Heart right ventricle (tissue), 16 donors: ENCODE measurements at places on chromosomes 13 and 19. TPM values are rescaled to one million over a fixed set of nuclear protein-coding genes. Genes with fewer than 3 reads are reported as not detected.

USE1 gene
- 26.3 TPM for total RNA-seq

WDR87 gene
- not detected for total RNA-seq

NDFIP2 gene
- 38.4 TPM for total RNA-seq

KHSRP gene
- total RNA-seq, result 79.7 TPM

FFAR1 gene
- total RNA-seq, result not detected

ATP4B gene
- total RNA-seq, result not detected

C19orf73 gene
- 2.0 TPM for total RNA-seq

PRSS57 gene
- total RNA-seq, result not detected

ZNF554 gene
- 4.9 TPM for total RNA-seq

CAB39L gene
- 15.1 TPM for total RNA-seq

RCBTB2 gene
- total RNA-seq, result 13.4 TPM

SYNGR4 gene
- not detected for total RNA-seq

EFNA2 gene
- total RNA-seq, result not detected

CCNE1 gene
- 1.5 TPM for total RNA-seq

ANKLE1 gene
- total RNA-seq, result not detected

INSR gene
- total RNA-seq, result 97.3 TPM

HIPK4 gene
- not detected for total RNA-seq

CEACAM5 gene
- total RNA-seq, result not detected

IGLON5 gene
- not detected for total RNA-seq

KLK2 gene
- not detected for total RNA-seq

ALOX5AP gene
- total RNA-seq, result 2.6 TPM

TSSK6 gene
- total RNA-seq, result 0.54 TPM

SERTM1 gene
- total RNA-seq, result 0.28 TPM

PSG3 gene
- not detected for total RNA-seq

LYPD5 gene
- 1.8 TPM for total RNA-seq

JAK3 gene
- total RNA-seq, result 0.99 TPM

PVR gene
- 38.4 TPM for total RNA-seq

RGCC gene
- 48.5 TPM for total RNA-seq

ZNF43 gene
- total RNA-seq, result 7.1 TPM

CPB2 gene
- not detected for total RNA-seq

PDE4C gene
- 0.73 TPM for total RNA-seq

TTYH1 gene
- 1.6 TPM for total RNA-seq

KLF1 gene
- 0.13 TPM for total RNA-seq

ZNF491 gene
- 1.5 TPM for total RNA-seq

TNFSF13B gene
- 20.8 TPM for total RNA-seq

CNFN gene
- total RNA-seq, result not detected

CYP4F2 gene
- not detected for total RNA-seq

IGFL1 gene
- total RNA-seq, result not detected

ATXN8OS gene
- not detected for total RNA-seq

FCER2 gene
- 0.36 TPM for total RNA-seq

CEACAM3 gene
- 0.37 TPM for total RNA-seq

SLITRK6 gene
- total RNA-seq, result 1.1 TPM

HPN gene
- 4.5 TPM for total RNA-seq

ANGPTL8 gene
- 0.42 TPM for total RNA-seq

C2CD4C gene
- 2.0 TPM for total RNA-seq

CD37 gene
- total RNA-seq, result 3.0 TPM

CRTC1 gene
- total RNA-seq, result 10.0 TPM

SYCN gene
- not detected for total RNA-seq

ZNF415 gene
- total RNA-seq, result 19.0 TPM

KMT2B gene
- total RNA-seq, result 14.8 TPM

MYCBP2 gene
- 47.8 TPM for total RNA-seq
